Type B pancreatic cell (in vitro differentiated cells): ENCODE measurements at places on chromosomes 6 and 20. TPM values are rescaled to one million over a fixed set of nuclear protein-coding genes. Genes with fewer than 3 reads are reported as not detected.
A peak's percentile ranks its signal among the peaks of the same experiment; 100 is the strongest.

The GABRR1 gene
- 0.12 TPM in 1 of 2 replicates, not detected in the other for total RNA-seq

The RPS6KA2 gene
- 23.8 and 39.1 TPM in 2 replicates for total RNA-seq

The RAET1L gene
- total RNA-seq, result not detected in 2 replicates

The COX4I2 gene
- not detected in 2 replicates for total RNA-seq

The RBM39 gene
- 361 and 398 TPM in 2 replicates for total RNA-seq

The C6orf15 gene
- not detected in 2 replicates for total RNA-seq

The RNF144B gene
- total RNA-seq, result 10.8 and 19.4 TPM in 2 replicates

The PRL gene
- total RNA-seq, result 0.48 TPM in 1 of 2 replicates, not detected in the other

The FAM83B gene
- total RNA-seq, result 11.3 and 33.9 TPM in 2 replicates

- H3K4me1 ChIP-seq, result peaks cover 11% of the 10 kb centered on the region
- H3K27me3 ChIP-seq, result peaks cover 3% of the 10 kb centered on the region
- H3K36me3 ChIP-seq, result no peaks in the 10 kb centered on the region
- H3K27ac ChIP-seq, result no peak overlapping the region
- DNase-seq, result no peak
Observed at GRCh38 chr6:110548110-110548847, 71.9 kb upstream of the SLC22A16 start.

DNA sequence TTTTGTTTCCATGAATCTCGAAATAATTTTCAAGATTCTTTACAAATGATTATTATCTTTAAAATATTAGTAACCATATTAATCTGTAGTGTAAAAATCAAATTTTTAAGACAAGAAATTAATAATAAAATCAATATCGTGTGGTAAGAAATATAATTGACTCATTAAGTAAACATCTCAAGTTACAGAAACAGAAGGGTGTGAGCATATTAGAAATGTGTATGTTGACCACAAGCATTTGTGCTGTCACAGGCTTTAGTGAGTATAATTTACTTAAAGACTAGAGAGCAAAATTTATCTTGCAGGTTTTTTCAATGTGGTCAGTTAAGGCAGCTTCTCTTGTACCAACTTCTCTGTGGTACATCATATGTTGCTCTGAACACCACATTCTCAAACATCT lies 566.5 kb upstream of the IRAK1BP1 start:
- no peak for DNase-seq
- no peaks in the 10 kb centered on the region for H3K27me3 ChIP-seq
- no peak overlapping the region for H3K4me3 ChIP-seq
- no peak overlapping the region for H3K27ac ChIP-seq
- H3K4me1 ChIP-seq, result no peaks in the 10 kb centered on the region

DNA sequence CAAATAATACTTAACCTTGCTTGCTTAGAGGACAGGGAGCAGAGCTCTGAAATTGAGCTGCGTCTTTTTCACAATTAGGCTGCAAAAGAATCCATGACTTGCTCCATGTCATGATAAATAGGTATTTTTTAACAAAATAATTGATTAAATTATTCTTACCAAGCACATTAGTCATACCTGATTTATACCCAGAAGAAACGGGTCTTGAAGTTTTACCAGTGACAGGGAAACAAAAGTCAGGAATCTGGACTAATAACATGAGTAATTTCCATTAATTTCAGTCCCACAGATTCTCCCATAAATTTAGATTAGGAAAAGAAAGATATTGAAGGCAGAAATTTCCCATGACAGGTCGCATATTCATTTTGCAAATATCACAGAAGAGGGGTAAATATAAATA lies 85.0 kb upstream of the BMP5 start:
- H3K4me3 ChIP-seq, result no peak overlapping the region
- H3K36me3 ChIP-seq, result no peaks in the 10 kb centered on the region
- no peak for DNase-seq

DNA sequence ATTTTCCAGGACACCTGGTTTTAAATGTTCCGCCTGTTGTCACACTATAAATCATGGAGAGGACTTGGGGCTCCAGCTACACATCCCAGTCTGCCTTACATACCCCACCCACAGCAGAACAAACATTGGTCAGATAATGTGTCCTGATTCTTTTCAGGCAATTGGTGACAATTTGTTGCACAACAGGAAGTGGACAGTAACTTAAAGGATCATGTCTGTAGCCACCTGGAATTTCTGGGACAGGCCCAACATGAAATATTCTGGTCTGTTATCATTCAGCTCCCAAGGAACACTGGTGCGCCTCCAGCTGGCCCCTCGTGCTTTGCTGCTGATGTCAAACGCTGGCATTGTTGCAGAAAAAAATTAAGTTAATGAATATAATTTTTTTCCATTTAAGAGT lies 117.2 kb downstream of the SOBP start:
- no peak overlapping the region for H3K27ac ChIP-seq
- H3K36me3 ChIP-seq, result peaks cover 4% of the 10 kb centered on the region
- no peak for DNase-seq

GRCh38 chr6:157246771-157247484 lies 76.4 kb downstream of the TMEM242 start:
- peaks cover 23% of the 10 kb centered on the region for H3K4me1 ChIP-seq
- H3K36me3 ChIP-seq, result no peaks in the 10 kb centered on the region
- no peak overlapping the region for H3K27ac ChIP-seq

- no peak overlapping the region for H3K4me3 ChIP-seq
- H3K27me3 ChIP-seq, result no peaks in the 10 kb centered on the region
- H3K4me1 ChIP-seq, result peaks cover 22% of the 10 kb centered on the region
- peaks cover 4% of the 10 kb centered on the region for H3K36me3 ChIP-seq
Observed at GRCh38 chr6:105041880-105042279, 85.0 kb downstream of the LIN28B start.

DNA sequence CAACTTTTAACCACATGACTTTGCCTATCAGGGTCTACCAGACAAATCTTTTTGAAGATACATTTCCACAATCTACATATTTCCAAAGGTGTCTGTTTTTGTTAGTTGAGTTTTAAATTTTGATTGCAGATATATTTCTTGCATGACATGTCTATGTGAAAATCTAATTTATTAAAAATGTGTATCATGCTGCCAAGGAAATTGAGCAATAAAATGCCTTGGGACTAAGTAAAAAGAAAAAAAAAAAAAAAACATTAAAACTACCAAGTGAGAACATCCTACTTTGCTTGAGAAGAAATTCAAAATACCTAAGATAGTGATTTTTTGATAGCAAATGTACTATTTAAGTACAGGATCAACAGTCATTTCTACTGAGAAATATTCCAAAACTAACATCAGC lies 17.7 kb downstream of the SLC17A5 start:
- H3K4me3 ChIP-seq, result no peak overlapping the region
- no peak overlapping the region for H3K27ac ChIP-seq
- peaks cover 9% of the 10 kb centered on the region for H3K36me3 ChIP-seq

DNA sequence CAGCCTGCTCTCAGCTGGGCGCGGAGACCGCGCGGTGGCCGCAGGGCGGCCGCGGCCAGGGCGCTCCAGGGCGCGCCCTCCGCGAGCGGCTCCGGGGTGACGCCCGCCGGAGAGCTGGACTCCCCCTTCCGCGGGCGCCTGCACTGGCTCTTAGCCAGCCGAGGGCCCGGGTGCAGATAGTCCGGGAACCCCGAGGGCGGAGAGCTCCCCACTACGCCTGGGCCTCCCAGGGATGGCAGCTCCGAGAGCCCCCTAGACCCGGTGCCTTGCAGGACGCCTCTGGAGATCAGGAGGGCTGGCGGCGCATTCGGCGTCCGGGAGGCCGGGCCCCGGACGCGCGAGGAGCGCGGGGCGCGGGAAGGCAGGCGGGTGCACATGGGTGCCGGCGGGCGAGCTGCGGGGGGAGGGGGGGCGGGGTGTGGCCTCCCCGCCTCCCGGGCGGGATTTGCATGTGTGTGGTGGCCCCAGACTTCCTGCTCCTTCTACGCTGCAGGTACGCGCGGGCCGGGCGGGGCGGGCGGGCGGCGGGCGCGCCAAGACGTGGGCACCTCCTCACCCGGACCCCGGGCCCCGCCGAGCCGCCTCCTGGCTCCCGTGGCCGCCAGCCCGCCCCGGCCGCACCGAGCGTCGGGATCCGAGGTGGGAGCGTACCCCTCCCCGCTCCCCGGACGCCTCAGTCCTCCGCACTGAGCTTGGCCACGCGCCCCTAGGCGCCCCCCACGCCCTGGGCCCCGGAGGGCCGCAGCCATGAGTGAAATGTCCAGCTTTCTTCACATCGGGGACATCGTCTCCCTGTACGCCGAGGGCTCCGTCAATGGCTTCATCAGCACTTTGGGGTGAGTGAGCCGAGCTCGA lies at the start of gene ITPR3:
Gene ITPR3, plus strand, starts transcription at position 467 of the 855 bp plus-strand sequence. Its CDS starts 281 bp downstream, at position 748.
- no peaks in the 10 kb centered on the region for H3K36me3 ChIP-seq
- H3K27ac ChIP-seq, result peak within 1 kb of the TSS; percentile 89
- DNase-seq, result no peak
- peak within 1 kb of the TSS; percentile 93 for H3K4me3 ChIP-seq
- peaks cover 30% of the 10 kb centered on the region for H3K4me1 ChIP-seq

DNA sequence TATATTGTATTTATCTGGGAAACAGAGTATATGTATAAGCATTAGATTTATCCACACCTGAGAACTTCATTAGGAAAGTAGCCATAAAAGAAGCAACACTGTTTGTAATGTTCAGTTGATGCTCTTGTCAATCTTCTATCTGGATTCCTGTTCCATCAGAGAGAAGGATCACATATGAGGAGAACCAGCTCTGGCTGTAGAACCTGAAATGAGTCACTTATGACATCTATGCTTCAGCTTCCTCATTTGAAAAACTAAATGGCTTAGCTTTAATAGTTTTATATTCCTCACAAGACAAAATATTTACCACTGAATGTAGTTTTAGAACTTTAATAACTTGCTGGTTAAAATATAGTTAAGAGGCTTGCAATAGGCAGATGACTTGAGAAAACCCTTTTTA lies 144.7 kb downstream of the TASP1 start:
- peaks cover 11% of the 10 kb centered on the region for H3K4me1 ChIP-seq
- H3K27ac ChIP-seq, result peak overlapping the region; percentile 44
- peaks cover 13% of the 10 kb centered on the region for H3K36me3 ChIP-seq
- no peaks in the 10 kb centered on the region for H3K27me3 ChIP-seq

DNA sequence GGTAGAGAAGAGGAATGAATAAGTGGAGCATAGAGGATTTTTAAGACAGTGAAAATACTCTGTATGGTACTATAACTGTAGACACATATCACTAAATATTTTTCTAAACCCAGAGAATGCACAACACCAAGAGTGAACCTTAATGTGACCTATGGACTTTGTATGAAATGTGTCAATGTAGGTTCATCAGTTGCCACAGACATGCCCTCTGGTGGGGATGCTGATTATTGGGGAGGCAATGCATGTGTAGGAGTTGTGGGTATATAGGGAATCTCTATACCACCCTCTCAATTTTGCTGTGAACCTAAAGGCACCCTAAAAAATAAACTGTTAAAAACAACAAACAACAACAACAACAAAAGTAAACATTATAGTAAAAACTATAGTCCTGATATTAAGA lies 293.7 kb downstream of the RNF144B start:
- H3K27ac ChIP-seq, result no peak overlapping the region
- DNase-seq, result no peak
- H3K27me3 ChIP-seq, result peaks cover 29% of the 10 kb centered on the region

DNA sequence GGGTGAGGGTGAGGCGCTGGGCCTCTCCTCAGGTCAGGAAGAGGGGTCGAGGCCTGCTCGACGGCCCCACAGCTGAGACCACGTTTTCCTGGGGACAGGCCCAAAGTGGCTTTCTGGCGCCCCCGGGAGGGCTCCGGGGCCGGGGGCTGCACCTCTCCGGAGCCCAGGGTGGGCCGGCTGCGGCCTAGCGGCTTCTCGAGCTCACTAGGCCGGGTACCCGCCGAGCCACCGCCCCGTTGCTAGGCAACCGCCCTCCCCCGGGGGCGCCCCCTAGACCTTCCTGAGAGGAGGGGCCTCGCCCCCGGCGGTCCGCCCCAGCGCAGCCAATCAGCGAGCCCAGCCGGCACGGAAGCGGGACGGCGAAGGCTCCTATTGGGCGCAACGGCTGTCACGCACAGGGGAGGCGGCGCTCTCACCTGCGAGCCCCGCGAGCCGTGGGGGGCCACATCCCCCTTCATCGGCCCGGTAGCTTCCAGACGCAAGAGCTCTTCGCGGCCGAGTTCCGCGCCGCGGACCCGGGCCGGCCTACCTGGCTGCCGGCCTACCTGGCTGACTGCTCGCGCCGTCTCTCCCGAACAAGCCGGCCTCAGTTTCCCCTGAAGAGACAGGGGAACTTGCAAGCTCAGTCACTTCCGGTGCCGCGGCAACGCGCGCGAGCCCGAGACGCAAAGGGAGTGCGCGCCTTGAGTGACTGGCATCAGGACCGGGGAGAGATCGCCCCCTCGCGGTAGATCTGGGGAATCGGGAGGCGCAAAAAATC lies 831 bp upstream of the BCL2L1 start:
- H3K36me3 ChIP-seq, result peaks cover 35% of the 10 kb centered on the region
- H3K4me1 ChIP-seq, result peaks cover 51% of the 10 kb centered on the region
- DNase-seq, result peak; percentile 100
- H3K27ac ChIP-seq, result peak overlapping the region; percentile 99
- no peaks in the 10 kb centered on the region for H3K27me3 ChIP-seq

GRCh38 chr6:11414176-11414963 lies 123.2 kb upstream of the TMEM170B start:
- peak overlapping the region; percentile 29 for H3K27ac ChIP-seq
- H3K27me3 ChIP-seq, result no peaks in the 10 kb centered on the region
- H3K36me3 ChIP-seq, result no peaks in the 10 kb centered on the region
- H3K4me3 ChIP-seq, result no peak overlapping the region

GRCh38 chr6:32529697-32530430 lies at the start of gene HLA-DRB5:
Gene HLA-DRB5 (minus strand): TSS chr6:32530287. CDS start chr6:32530224, 63 bp downstream.
- H3K4me3 ChIP-seq, result no peak within 1 kb of the TSS
- H3K27me3 ChIP-seq, result peaks cover 24% of the 10 kb centered on the region
- H3K27ac ChIP-seq, result no peak within 1 kb of the TSS
- no peak for DNase-seq
- no peaks in the 10 kb centered on the region for H3K36me3 ChIP-seq

- H3K4me3 ChIP-seq, result no peak overlapping the region
- DNase-seq, result no peak
- peaks cover 12% of the 10 kb centered on the region for H3K27me3 ChIP-seq
- no peaks in the 10 kb centered on the region for H3K4me1 ChIP-seq
- no peaks in the 10 kb centered on the region for H3K36me3 ChIP-seq
Observed at GRCh38 chr20:1651268-1652058, 6.1 kb downstream of the SIRPG start.

- no peak overlapping the region for H3K4me3 ChIP-seq
- peaks cover 31% of the 10 kb centered on the region for H3K4me1 ChIP-seq
- peaks cover 8% of the 10 kb centered on the region for H3K27me3 ChIP-seq
- DNase-seq, result no peak
- H3K27ac ChIP-seq, result no peak overlapping the region
- H3K36me3 ChIP-seq, result no peaks in the 10 kb centered on the region
Observed at GRCh38 chr20:48147311-48147710, 362.0 kb upstream of the SULF2 start.

DNA sequence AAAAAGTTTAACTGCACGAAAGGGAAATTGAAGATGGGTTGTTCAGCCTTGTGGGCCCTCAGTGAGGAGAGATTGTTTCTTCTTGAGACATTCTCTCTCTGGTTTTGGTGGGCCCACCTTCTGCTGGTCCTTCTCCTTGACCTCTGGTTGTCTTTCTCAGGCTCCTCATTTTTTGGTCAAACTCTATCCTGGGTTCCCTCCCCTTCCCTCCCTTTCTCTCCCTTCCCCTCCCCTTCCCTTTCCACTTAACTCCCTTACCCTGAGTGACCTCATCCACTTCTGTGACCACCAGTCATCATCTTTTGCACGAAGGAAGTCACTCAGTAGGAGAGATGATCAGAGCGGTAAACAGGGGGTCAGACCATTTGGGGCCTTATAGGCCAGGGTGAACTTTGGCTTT lies 71.5 kb upstream of the RALY start:
- DNase-seq, result no peak
- H3K4me1 ChIP-seq, result no peaks in the 10 kb centered on the region
- no peak overlapping the region for H3K27ac ChIP-seq
- peaks cover 3% of the 10 kb centered on the region for H3K27me3 ChIP-seq
